ENCODE measurements at places on chromosomes 4 and X. TPM values are rescaled to one million over a fixed set of nuclear protein-coding genes. Genes with fewer than 3 reads are reported as not detected.

DNA sequence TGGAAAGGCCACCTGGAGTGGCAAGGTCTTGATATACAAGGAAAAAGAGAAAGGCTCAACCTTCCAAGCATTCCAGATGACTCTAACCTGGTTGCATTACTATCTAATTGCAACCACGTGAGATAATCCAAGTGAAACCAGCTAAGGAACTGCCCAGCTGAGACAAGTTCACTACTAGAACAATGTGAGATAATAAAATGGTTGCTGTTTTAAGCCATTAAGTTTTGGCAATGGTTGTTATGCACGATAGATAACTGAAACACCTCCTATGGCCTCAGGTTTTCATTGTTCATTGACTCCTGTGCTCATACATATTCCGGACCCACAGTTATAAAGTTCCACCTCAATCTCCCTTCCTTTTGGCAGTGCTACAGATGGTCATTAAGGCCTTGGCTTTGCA is 9.2 kb upstream of the CXorf66 start:
- H3K36me3 ChIP-seq, result no peaks in the 10 kb centered on the region
- no peaks in the 10 kb centered on the region for H3K4me1 ChIP-seq
- no peak for DNase-seq
- H3K4me3 ChIP-seq, result no peak overlapping the region
- no peak overlapping the region for H3K27ac ChIP-seq

GRCh38 chrX:13780868-13781427 is 35.9 kb downstream of the GPM6B start:
- no peak overlapping the region for H3K27ac ChIP-seq
- no peaks in the 10 kb centered on the region for H3K36me3 ChIP-seq
- no peak for DNase-seq
- no peak overlapping the region for H3K4me3 ChIP-seq
- no peaks in the 10 kb centered on the region for H3K27me3 ChIP-seq
- peaks cover 7% of the 10 kb centered on the region for H3K4me1 ChIP-seq

DNA sequence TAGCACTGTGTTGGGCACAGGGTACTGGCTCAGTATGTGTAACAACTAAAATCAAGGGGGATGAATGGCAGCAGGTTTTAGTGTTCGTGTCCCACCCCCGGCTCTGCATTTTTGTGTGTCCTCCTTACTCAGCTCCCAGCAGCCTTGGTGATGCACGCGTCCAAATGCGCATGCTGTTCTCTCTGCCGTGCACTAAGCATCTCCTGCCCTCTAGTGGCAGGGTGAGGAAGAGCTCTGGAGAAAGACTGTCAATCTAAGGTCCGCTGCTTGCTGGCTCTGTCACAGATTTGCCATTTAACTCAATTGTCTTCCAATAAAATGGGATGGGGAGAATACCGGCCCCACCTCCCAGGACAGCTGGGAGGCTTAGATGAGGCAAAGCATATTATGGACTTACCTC is 61.4 kb downstream of the WFS1 start:
- H3K27me3 ChIP-seq, result 0 out of 2 replicates have a peak, but pooled peaks cover 11% of the 10 kb centered on the region
- no peak overlapping the region for H3K4me3 ChIP-seq
- no peaks in the 10 kb centered on the region for H3K4me1 ChIP-seq
- peak; percentile 43 for DNase-seq

The PRDM5 gene
- total RNA-seq, result 18.7 TPM

DNA sequence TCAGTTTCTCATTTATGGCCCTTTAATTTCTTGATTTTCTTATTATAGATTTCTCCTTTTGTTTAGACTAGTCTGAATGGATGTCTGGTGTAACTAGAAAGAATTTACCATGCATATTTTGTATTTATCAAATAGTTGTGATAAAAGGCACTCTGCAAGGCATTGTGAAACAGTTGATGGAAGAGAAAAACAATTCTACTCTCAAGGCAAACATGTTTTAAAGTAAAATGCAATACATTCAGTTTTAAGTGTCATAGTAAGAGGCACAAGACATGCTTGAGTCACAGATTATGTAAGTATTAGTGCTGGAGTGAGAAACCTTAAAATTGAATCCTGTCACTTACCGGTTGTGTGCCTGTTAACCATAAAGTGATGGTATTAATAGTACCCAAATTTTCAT is 283.3 kb upstream of the DKK2 start:
- peak; percentile 16 for DNase-seq
- no peak overlapping the region for H3K4me3 ChIP-seq
- H3K27ac ChIP-seq, result no peak overlapping the region
- no peaks in the 10 kb centered on the region for H3K27me3 ChIP-seq

The GABRB1 gene
- not detected for total RNA-seq

DNA sequence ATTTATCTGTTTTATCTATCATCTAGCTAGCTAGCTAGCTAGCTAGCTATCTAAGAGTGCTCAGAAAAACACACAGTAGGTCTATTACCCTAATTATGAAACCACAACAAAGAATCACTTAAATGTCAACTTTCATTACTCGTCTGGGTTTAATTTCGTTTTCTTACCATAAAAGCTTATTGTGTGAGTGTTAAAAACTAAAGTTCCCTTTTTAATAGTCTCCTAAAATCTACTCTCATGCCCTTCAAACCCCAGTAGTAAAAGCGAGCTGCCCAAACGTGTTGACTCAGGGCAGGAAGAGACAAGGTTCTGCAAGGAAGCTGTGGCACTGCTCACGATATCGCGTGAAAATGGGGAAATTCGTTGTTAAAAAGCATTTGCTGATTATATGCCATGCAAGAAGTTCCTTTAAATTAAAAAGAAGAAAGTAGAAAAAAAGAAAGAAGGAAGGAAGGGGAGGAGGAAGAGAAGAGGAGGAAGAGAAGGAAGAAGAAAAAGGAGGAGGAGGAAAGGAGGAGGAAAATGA is 595 bp downstream of the MBNL3 start:
- H3K4me3 ChIP-seq, result peak overlapping the region; percentile 90
- no peaks in the 10 kb centered on the region for H3K36me3 ChIP-seq
- 0 out of 2 replicates have a peak, but pooled peaks cover 8% of the 10 kb centered on the region for H3K27me3 ChIP-seq
- DNase-seq, result peak; percentile 68
- H3K4me1 ChIP-seq, result 0 out of 2 replicates have a peak, but pooled peaks cover 4% of the 10 kb centered on the region
- peak overlapping the region; percentile 36 for H3K27ac ChIP-seq

GRCh38 chr4:26978387-26979053 is 117.9 kb downstream of the STIM2 start:
- H3K4me1 ChIP-seq, result 0 out of 2 replicates have a peak, but pooled peaks cover under 1% of the 10 kb centered on the region
- H3K27me3 ChIP-seq, result no peaks in the 10 kb centered on the region
- H3K27ac ChIP-seq, result no peak overlapping the region
- no peak overlapping the region for H3K4me3 ChIP-seq
- DNase-seq, result no peak
- H3K36me3 ChIP-seq, result no peaks in the 10 kb centered on the region

The PAGE4 gene
- total RNA-seq, result not detected

DNA sequence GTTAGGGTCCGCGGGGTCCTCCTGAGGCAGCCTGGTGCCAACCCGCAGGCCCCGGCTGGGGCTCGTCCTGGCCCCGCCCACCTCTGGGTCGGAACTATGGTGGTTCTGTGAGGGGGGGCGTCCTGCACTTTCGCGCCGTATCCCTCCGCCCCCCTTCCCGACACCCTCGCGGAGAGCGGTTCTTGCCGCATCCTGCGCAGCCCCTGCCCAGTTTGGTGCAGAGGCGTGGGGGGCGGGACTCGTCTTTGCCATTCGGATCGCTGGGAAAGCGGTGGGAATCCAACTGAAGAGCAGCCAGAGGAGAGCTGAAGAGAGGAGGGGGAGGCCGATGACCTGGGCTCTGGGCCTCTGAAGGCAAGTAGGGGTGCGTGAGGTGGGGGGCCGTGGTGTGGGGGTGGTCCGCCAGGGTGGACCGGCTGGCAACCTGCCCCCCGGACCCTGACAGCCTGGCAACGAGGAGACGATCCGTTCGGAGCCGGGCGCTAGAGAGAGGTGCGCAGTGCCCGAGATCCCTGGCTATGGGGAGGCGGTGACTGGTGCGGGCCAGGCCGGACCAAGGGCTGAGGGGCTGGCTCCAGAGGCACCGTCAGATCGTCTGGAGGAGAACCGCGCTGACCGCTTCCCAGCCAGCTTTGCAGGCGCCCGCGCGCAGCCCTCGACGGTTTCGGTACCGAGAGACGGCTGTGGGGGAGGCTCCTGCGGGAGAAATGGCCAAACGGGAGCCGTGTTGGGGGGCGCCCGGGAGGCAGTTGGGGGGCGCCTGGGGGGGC is at the start of gene GPRASP1:
Gene GPRASP1 (plus strand): TSS at position 242 of the 770 bp plus-strand sequence. CDS start 2,431 bp downstream, outside the sequence.
- H3K27ac ChIP-seq, result no peak within 1 kb of the TSS
- H3K27me3 ChIP-seq, result no peaks in the 10 kb centered on the region
- no peaks in the 10 kb centered on the region for H3K4me1 ChIP-seq
- peak within 1 kb of the TSS; percentile 77 for H3K4me3 ChIP-seq
- peak; percentile 59 for DNase-seq

DNA sequence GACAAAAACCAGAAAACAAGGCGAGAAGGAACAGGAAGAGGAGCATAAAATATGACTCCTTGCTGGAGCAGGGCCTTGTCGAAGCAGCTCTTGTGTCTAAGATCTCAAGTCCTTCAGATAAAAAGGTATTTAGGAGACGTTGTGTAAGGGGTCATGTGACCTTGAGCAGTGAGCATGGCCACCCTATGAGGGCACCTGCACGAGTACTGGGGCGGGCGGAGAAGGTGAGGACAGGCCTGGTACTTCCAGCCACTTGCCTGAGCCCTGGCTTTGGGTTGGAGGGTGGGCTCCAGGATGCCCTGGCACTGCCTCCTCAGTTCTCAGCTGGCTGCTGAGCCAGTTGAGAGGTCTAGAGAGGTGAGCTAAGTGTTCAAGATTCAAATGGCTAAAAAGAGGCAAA is 29.9 kb downstream of the NSD2 start:
- H3K36me3 ChIP-seq, result peaks cover 8% of the 10 kb centered on the region
- DNase-seq, result no peak
- H3K27me3 ChIP-seq, result no peaks in the 10 kb centered on the region
- no peaks in the 10 kb centered on the region for H3K4me1 ChIP-seq

DNA sequence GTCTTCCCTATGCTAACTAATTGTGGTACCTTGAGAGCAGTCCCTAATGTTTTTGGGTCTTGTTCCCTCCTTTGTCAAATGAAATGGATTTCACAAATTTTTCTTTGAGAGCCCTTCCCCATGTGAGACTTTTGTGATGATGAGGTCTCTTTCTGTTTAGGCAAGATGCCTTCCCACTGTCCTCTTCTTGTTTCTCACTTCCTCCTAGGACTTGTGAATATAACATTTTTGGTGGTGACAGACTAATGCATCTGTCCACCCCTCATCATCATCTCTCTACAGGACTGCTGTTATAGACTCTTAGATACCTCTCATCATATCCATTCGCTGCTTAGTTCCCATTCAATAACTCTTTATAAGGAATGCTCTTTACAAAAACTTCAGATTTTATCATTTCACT is 8.7 kb upstream of the ANK2 start:
- no peaks in the 10 kb centered on the region for H3K4me1 ChIP-seq
- no peaks in the 10 kb centered on the region for H3K36me3 ChIP-seq
- H3K27me3 ChIP-seq, result no peaks in the 10 kb centered on the region
- DNase-seq, result no peak

DNA sequence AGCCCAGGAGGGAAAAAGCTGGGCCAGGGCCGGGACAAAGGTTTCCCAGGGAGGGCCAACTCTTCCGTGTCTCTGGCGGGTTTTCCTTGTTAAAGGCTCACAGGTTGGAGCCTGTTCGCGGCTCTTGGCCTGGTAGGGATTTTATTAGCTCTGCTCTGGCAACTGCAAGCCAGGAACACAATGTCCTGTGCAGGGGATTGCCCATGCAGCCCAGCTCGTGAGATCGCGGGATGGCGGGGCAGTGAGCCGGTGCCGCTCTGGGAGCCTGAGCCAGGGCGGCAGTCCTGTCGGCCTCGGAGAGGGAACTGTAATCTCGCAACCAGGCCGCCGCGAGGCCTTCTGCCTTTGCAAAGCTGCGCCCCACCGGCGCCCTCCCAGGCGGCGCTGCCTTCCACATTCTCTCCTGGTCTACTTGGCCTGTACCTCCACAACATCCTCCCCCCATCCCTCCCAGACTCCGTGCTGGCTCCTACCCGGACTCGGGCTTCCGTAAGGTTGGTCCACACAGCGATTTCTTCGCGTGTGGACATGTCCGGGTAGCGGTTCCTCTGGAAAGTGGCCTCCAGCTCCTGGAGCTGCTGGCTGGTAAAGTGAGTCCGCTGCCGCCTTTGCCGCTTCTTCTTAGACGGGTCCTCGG is 2.1 kb downstream of the PITX2 start:
- no peaks in the 10 kb centered on the region for H3K36me3 ChIP-seq
- no peak for DNase-seq
- H3K4me3 ChIP-seq, result no peak overlapping the region
- no peak overlapping the region for H3K27ac ChIP-seq
- no peaks in the 10 kb centered on the region for H3K4me1 ChIP-seq
- H3K27me3 ChIP-seq, result no peaks in the 10 kb centered on the region

The PDLIM3 gene
- 0.25 TPM for total RNA-seq

DNA sequence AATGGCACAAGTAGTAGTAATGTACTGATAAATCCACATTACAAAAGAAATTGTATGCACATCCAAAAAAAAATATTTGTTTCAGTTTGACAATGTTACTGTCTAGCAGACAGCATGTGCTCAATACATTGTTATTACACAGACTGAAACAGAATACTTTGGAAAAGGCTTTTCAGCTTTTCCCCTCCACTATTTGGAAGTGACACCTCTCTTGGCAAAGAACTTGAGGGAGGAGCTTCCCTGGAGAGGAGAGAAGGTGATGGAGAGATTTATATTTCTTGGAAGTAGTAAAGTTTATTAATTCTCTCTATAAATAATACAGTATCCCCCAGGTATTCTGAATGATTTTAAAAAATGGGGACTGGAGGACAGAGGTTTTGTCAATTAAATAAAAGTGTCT is 131.8 kb downstream of the SCFD2 start:
- DNase-seq, result no peak
- H3K27ac ChIP-seq, result no peak overlapping the region
- H3K36me3 ChIP-seq, result no peaks in the 10 kb centered on the region
- no peaks in the 10 kb centered on the region for H3K27me3 ChIP-seq

GRCh38 chr4:120466429-120466828 is 399.8 kb upstream of the MAD2L1 start:
- no peak overlapping the region for H3K4me3 ChIP-seq
- no peaks in the 10 kb centered on the region for H3K4me1 ChIP-seq
- no peak overlapping the region for H3K27ac ChIP-seq
- no peak for DNase-seq
- H3K27me3 ChIP-seq, result no peaks in the 10 kb centered on the region

- H3K4me1 ChIP-seq, result 0 out of 2 replicates have a peak, but pooled peaks cover 3% of the 10 kb centered on the region
- DNase-seq, result no peak
- no peaks in the 10 kb centered on the region for H3K36me3 ChIP-seq
- H3K27ac ChIP-seq, result no peak overlapping the region
- H3K27me3 ChIP-seq, result no peaks in the 10 kb centered on the region
- peak overlapping the region; percentile 93 for H3K4me3 ChIP-seq
These were observed 407 bp upstream of the ZC4H2 start for GRCh38 chrX:64976673-64977040.

The DRD5 gene
- total RNA-seq, result not detected

DNA sequence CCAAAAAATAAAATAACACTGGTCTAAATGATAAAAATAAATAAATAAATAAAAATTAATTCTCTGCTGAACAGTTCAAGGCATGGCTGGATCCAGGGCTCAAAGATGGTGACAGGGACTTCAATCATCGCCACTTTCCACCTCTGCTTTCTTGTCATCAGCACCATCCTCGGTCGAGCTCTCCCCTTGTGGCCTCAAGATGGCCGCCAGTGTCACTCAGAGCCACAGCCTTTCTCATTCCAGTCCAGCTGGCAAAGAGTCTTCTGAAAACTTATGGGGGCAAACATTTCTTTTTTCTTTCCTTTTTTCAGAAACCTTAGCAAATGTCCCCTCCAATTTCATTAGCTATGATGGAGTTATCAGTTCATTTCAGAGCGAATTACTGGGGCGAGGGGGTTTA is 119.5 kb downstream of the RAB28 start:
- no peak overlapping the region for H3K4me3 ChIP-seq
- no peaks in the 10 kb centered on the region for H3K27me3 ChIP-seq
- no peaks in the 10 kb centered on the region for H3K36me3 ChIP-seq
- H3K4me1 ChIP-seq, result no peaks in the 10 kb centered on the region
- DNase-seq, result no peak
- no peak overlapping the region for H3K27ac ChIP-seq

The ARMCX4 gene
- total RNA-seq, result 2.3 TPM

Measured in GM23248 (cell line).